ENCODE measurements at places on chromosomes 3 and 15.

GRCh38 chr3:178749471-178749870, 213.2 kb downstream of the KCNMB2 start:
- no peak for DNase-seq

- no peak for DNase-seq
These were observed 745.6 kb downstream of the VGLL3 start for GRCh38 chr3:86245360-86245759.

DNA sequence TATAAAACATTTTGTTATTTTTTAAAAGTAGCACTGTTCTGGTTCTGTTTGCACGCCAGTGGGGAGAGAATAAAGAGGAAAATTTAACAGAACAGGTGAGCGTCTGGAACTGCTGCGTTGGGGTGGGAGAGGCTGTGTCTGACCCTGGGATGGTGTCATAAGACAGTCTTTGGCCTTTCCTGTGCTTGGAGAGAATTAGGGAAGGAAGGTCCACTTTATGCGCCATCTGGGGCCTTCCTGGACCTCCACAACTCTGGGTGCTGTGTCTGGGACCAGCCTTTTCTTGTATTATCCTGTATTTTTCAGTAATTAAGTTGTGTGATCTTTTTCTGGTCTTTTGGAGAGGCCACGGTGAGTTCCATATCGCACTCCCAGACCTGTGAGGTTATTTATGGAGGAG, 3.3 kb downstream of the FAM43A start:
- DNase-seq, result no peak

DNA sequence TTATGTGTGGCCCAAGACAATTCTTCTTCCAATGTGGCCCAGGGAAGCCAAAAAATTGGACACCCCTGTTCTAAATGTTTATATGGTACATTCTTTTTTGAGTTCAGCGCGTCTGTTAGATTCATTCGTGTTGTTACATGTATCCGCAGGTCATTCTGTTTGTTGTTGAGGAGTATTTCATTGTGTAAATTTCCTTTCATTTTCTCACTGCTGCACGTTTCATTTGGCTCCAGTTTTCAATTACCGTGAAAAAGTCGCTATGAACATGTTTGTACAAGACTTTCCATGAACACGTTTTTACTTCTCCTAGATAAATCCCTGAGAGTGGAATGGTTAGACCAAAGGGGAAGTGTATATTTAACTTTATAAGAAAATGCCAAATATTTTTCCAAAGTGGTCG, 7.5 kb upstream of the OPA1 start:
- DNase-seq, result no peak

DNA sequence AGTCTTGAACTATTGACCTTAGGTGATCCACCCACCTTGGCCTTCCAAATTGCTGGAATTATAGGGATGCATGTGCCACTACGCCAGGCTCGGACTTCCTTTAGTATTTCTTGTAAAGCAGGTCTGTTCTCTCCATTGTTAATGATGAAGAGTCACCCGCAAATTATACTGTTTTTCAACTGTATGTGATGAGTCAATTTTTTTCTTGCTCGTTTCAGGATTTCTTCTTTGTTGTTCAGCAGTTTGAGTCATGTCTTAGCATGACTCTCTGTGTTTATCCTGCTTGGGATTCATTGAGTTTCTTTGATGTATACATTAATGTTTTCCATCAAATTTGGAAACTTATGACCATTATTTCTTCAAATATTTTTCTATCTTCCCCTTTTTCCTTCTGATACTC, 28.9 kb downstream of the GRAMD1C start:
- no peak for DNase-seq

DNA sequence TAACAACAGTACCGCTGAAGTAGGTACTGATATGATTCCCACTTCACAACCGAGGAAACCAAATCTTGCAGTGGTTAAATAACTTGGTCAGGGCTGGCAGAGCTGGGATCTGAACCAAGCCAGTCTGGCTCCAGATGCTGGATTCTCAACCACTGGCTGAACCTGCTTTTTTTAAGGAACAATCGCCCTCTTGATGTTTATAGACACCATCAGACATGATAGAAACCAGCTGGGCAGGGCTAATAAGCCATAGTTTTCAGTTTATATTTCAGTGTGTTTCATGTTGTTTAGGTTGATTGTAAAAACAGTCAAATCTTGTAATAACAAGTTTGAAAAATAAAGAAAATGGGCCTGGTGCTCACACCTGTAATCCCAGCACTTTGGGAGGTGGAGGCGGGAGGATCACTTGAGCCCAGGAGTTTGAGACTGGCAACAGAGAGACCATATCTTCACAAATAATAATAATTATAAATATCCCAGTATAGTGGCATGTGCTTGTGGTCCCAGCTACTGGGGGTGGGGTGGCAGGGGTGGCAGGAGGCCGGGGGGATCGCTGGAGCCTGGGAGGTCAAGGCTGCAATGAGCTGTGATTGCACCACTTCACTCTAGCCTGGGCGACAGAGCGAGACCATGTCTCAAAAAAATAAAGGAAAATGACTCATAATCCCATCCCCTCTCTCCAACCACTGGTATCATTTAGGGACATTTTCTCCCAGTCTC, 36.7 kb downstream of the XYLB start:
- DNase-seq, result no peak

DNA sequence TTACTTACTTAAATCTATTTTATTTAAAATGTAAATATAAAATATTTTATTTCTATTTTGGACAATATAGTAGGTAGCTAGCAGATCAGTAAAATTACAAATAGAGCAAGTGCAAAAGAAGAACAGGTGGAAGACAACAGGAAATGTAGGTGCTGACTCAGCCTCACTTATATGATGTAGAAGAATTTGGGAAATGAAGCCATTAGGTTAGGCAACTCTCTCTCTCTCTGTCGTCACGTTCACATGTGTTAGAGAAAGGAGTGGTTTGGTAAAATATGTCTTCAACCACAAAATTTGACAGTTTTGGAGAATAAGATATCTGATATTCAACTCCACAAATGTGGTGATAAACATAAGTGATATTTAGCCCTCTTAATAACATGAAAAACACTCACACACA, 532.5 kb upstream of the KCNMB2 start:
- no peak for DNase-seq

GRCh38 chr3:458653-459310, 262.2 kb downstream of the CHL1 start:
- no peak for DNase-seq

DNA sequence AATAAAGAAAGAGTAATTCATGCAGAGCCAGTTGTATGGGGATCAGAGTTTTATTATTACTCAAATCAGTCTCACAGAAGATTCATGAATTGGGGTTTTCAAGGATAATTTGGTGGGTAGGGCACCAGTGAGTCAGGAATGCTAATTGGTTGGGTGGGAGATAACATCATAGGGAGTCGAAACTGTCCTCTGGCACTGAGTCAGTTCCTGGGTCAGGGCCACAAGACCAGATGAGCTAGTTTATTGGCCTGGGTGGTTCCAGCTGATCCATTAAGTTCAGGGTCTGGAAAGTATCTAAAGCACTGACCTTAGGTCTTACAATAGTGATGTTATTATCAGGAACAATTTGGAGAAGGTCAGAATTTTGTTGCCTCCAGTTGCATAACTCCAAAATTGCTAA, 998.6 kb upstream of the EPHA6 start:
- no peak for DNase-seq

DNA sequence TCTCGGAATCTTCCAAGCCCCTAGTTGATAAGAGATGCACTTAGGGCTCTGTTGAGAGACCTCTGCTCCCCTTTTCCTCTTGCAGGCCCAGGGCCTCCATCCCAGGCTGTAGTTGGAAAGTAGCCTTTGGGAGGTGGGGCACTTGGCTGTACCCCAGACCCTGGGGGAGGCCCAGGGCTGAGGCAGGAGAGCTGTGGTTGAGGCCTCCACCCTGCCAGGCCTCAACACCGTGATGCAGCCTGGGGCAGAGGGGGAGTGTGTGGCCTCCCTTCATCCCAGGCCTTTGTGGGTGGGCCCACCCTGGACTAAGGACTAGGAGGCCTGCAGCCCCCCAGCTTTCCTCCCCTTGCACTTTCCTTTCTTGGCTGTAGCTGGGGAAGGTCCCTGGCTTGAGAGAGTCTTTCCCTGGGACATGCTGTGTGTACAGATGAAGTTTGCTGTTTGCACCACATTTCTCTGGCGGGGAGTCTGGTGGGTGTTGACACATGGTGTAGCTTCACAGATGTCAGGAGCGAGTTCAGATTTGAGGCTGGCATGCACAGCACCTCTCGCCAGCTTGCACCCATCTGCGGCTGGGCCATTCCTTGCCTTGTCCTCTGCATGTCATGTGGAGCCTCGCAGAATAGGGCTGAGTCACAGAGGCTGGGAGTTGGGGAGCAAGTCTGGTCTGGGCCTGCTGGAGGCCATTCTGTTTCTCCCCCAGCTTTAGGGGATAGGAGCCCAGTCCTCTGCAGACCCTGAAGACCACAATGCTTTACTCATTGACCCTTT, 13.7 kb downstream of the PLEKHO2 start:
- no peak for DNase-seq

DNA sequence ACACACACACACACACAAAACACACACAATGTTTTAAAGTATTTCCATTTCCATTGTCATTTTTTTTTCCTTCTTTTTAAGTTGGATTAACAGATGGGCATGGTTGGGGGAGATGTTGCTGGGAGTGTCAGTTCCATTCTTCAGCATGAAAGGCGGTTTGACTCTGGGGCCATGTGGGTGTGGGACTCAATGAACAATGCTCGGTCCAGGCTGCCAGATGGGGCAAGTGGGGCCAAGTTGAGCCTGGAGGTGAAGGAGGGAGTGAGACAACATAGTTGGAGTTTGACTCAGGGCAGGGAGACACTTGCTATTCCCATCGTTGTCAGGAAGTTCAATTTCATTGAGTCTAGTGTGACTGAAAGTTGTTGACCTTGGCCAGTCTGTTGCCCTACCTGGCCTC, 125.3 kb downstream of the TLE3 start:
- DNase-seq, result no peak

- DNase-seq, result no peak
These were observed 47.2 kb upstream of the TEX55 start for GRCh38 chr3:119098619-119099222.

- DNase-seq, result no peak
These were observed 49.3 kb downstream of the MME start for GRCh38 chr3:155129396-155129795.

DNA sequence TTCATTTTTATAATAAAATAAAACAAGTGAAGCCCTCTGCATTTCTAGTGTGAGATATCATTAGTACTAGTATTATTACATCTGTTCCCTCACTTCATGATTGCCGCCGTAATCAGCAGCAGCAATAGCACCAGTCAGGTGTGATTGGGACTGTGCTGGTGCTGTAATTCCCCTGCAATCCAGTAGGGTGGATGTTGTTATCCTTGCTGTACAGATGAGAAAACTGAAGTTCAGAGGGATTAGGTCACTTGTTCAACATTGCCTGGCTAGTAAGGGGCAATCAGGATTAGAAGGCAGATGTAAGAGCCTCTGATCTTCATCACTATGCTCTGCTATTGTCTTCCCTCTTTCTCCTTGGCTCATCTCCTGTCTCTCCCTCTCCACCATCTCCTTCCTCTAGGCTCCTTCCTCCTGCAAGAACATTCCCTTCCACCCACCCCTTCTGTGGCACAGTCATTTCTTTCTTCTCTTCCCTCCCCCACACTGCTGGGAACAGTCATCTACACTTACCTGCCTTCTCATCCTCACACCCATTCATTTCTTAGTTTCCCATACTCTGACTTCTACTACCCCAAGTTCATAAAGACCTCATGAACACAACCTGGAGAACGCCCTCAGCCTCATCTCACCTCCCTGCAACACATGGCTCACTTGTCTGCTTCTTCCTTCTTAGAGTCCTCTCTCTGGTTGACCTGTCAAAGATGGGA, 29.7 kb downstream of the CRYGS start:
- no peak for DNase-seq

DNA sequence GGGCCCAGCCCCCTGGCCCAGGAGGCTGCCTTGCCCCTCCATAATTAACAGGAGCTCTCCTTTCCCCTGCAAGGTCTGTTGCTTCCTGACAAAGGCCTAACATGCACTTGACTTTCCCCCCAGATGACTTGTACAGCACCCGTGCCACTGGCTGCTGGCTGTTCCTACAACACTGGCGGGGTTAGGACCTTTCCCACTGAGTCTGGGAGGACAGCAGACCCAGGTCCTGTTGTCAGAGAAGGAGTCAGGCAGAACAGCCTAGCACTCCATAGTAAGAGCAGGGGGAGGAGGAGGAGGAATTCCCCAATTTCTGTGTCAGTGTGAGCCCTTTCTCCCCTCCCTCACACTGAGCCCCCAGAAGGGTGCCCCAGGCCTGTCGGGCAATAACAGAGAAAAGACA, 99.2 kb downstream of the CORO2B start:
- DNase-seq, result no peak

GRCh38 chr15:78949461-78949860, 4.6 kb upstream of the CTSH start:
- no peak for DNase-seq

- no peak for DNase-seq
These were observed 33.1 kb downstream of the RAB11A start for GRCh38 chr15:65902373-65902772.

DNA sequence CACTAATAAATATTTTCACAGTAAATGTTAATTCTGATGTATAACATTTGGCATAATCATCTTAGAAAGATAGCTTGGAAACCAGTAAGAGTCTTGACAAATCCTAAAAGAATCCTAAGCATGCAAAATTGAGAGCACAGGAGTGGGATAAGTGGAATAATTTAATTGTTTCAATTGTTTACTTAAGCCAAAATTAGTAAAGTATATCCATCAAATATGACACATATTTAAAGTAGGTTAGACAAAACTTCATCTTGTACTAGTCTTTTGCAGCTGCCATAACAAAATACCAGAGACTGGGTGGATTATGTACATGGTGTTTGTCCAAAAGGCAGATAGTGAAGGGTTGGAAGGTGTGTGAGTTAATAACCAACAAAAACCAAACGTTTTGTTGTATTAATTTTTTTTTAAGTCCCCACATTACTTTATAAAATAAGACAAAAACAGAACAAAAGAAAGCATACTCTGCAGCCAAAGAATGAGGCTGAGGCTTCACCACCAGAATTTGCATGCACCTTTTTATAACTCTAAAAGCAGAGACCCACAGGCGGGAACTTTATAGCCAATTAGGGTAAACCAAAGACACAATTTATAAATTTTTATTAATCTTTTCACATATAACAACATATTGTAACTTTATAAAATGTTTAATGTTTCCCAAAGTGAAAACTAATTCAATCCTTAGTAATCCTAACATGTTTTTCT, 41.9 kb upstream of the CD200R1L start:
- no peak for DNase-seq

DNA sequence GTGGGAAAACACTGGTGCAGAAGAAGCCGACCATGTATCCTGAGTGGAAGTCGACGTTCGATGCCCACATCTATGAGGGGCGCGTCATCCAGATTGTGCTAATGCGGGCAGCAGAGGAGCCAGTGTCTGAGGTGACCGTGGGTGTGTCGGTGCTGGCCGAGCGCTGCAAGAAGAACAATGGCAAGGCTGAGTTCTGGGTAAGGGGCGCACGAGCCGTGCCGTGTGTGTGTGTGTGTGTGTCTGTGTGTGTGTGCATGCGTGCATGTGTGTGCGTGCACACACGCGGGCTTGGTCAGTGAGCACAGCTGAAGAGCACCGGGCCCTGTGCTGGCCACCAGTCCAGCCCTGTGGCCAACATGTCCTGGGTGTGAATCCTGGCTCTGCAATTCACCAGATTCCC, 18.6 kb downstream of the PRKCD start:
- DNase-seq, result no peak

Data from stimulated activated CD8-positive, alpha-beta memory T cell treated with anti-CD3 and anti-CD28 coated beads, Interleukin-4, amount 100 ng/mL, for 1 hour (primary cell).